Kidney (tissue), 22 donors: ENCODE measurements at places on chromosomes 1 and 21. TPM values are rescaled to one million over a fixed set of nuclear protein-coding genes. Genes with fewer than 3 reads are reported as not detected.

RIMKLA gene
- total RNA-seq, result 3.3 TPM

SPRR2D gene
- total RNA-seq, result not detected

PAPPA2 gene
- 93.5 TPM for total RNA-seq

TAS1R1 gene
- not detected for total RNA-seq

RNF186 gene
- 2.7 TPM for total RNA-seq

SPATA1 gene
- 2.5 TPM for total RNA-seq

LPAR3 gene
- total RNA-seq, result 0.22 TPM

GJB4 gene
- 0.50 TPM for total RNA-seq

HPDL gene
- total RNA-seq, result 0.66 TPM

HES2 gene
- total RNA-seq, result 1.3 TPM

ANKRD35 gene
- total RNA-seq, result 1.2 TPM

FCAMR gene
- total RNA-seq, result 1.8 TPM

GPBP1L1 gene
- total RNA-seq, result 146 TPM

LRRC52 gene
- total RNA-seq, result not detected

NHLH1 gene
- total RNA-seq, result 0.09 TPM

SLC44A5 gene
- total RNA-seq, result 0.66 TPM

IGSF9 gene
- 0.88 TPM for total RNA-seq

CSRP1 gene
- total RNA-seq, result 236 TPM

GJA4 gene
- total RNA-seq, result 15.6 TPM

ALDH4A1 gene
- 49.3 TPM for total RNA-seq

KIF17 gene
- total RNA-seq, result 4.9 TPM

PDZK1 gene
- total RNA-seq, result 152 TPM

PRRX1 gene
- total RNA-seq, result 8.1 TPM

SKI gene
- total RNA-seq, result 78.6 TPM

LTN1 gene
- total RNA-seq, result 25.0 TPM

SCCPDH gene
- total RNA-seq, result 37.2 TPM

ILDR2 gene
- total RNA-seq, result 5.9 TPM

LDLRAD1 gene
- not detected for total RNA-seq

CD58 gene
- total RNA-seq, result 36.6 TPM

PRSS38 gene
- not detected for total RNA-seq

LRRC7 gene
- 0.19 TPM for total RNA-seq

B3GALT2 gene
- 0.25 TPM for total RNA-seq

LMOD1 gene
- total RNA-seq, result 33.3 TPM

S100A14 gene
- total RNA-seq, result 75.9 TPM

SERPINC1 gene
- total RNA-seq, result 0.41 TPM

TOMM20 gene
- 102 TPM for total RNA-seq

PPIE gene
- total RNA-seq, result 58.6 TPM

CASQ1 gene
- 0.57 TPM for total RNA-seq

UBR4 gene
- total RNA-seq, result 167 TPM

PLEKHN1 gene
- 14.3 TPM for total RNA-seq

CFAP74 gene
- total RNA-seq, result not detected

HHAT gene
- total RNA-seq, result 9.7 TPM
